Fibroblast of pulmonary artery (primary cell): ENCODE measurements at places on chromosomes 6 and 20.

- no peak for DNase-seq
Measured at GRCh38 chr20:20386192-20386591, 18.3 kb downstream of the INSM1 start.

GRCh38 chr20:50165684-50166554, 12.4 kb upstream of the PEDS1 start:
- peak; percentile 100 for DNase-seq

DNA sequence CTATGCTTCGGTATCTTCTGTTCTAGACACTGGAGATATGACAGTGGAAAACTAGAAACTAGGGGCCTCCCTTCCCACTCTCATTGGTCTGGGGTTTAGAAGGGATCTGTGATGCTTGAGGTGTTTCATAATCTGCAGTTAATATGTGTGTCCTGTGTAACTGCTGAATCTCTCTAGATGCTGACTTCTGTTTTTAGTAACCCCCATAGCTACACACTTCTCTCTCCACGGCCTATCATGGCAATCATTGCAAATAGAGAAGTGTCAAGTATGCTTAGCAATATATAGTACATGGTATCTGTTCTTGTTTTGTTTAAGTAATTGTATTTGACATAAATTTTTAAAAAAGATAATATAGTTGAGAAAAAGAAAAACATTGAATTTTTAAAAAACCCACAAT, 394.6 kb upstream of the MMS22L start:
- DNase-seq: no peak

DNA sequence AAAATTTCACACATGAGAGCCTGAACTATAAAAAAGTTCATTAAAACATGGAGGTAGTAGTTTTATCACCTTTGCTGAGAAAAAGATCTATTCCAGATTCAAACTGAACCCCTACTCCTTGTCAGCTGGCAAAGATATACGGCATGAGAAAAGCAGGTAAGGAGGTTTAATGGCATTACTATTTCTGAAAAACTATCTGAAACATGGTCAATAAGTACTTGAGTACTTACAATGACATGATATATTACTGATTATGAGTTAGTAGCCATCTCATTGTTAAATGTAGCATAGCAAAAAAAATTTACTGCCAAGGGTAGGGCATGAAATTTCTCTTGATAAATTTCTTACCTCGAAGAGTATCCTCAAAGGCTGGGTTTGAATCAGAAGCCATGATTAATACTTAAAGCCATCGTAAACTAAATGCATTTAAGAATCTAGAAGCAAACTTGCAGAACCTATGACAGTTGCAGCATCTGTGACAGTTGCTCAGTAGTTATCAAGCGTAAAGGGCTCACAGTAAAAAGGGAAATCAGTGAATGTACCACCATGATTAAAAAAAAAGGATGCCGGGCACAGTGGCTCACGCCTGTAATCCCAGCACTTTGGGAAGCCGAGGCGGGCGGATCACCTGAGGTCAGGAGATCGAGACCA, 8.7 kb downstream of the SLC17A5 start:
- no peak for DNase-seq

GRCh38 chr6:56230976-56231566, 16.3 kb downstream of the COL21A1 start:
- DNase-seq: no peak

DNA sequence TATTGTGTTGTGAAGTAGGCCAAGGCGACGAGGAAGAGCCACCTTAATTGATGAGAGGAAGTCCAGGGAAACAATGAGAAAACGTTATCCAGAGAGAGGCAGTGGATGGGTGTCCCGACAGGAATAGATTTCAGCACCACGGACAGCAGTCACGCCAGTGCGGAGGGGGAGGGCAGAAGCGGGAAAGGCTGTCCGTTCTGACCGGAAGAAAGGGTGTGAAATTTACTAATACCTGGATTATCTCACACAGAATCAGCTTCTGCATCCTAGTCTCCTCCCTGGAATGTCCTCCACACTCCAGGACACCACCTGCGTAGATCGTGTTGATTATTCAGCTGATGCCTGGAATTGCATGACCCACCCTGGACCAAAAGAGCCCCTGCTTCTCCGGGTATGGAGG, 7.4 kb upstream of the BPIFA3 start:
- DNase-seq: peak; percentile 66

GRCh38 chr20:1997483-1998192, 3.8 kb upstream of the PDYN start:
- no peak for DNase-seq

DNA sequence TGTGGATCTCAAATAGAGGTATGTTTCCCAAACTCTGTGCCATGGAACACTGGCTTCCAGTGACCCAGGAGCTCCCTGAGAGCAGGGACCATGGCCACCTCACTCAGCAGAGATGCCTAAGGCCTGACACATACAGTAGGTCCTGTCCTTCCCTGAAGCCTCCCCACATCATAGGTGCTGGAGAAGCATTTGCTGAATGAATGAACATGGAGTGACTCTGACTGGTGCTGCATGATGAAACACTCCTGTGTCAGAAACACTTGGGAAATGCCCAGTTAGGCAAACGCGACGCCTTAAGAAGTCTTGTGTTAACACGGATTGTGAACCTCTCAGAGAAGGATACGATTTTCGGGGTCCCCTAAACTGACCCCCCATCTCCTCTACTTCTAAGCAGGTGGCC, 14.3 kb downstream of the SLA2 start:
- DNase-seq: no peak

DNA sequence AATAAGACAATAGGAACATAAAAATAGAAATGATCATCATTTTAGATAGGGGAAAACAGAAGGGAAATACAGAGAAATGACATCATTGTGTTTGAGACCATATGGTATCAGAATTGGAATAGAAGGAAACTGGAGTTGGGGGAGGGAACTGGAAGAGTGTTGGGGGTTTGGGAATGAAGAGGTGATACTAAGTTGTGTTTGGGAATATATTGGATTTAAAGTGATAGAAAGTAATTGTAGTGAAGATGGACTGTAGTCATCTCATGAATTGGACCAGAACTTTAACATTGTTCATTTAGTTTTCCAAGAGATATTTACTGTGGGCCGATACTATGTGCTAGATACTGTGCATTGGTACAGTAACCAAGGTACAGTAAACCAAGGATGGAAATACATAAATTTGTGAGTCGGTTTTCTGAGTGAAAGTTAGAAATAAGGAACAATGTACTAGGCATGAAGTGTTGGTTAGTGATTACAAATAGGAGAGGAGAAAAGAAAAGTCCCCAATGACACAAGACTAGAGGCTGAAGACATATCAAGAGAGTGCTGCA, 32.3 kb downstream of the KCNQ5 start:
- DNase-seq: no peak

DNA sequence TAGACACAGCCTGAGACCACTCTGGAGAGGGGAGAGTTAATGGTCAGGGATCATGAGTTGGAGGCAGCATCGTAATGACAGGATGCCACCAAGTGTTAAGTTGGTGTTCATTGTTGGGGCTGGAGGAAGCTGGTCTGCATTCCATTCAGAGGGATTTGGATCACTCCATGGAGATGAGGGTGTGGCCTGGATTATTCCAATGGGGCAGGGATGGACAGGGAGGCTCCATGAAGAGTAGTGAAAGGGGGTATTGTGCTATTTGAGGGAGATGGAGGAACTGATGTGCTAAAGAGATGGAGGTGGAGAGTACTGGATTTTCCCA, 1.1 kb downstream of the SAPCD1 start:
- DNase-seq: peak; percentile 54

GRCh38 chr20:61433176-61433575, 181.1 kb downstream of the CDH4 start:
- no peak for DNase-seq

DNA sequence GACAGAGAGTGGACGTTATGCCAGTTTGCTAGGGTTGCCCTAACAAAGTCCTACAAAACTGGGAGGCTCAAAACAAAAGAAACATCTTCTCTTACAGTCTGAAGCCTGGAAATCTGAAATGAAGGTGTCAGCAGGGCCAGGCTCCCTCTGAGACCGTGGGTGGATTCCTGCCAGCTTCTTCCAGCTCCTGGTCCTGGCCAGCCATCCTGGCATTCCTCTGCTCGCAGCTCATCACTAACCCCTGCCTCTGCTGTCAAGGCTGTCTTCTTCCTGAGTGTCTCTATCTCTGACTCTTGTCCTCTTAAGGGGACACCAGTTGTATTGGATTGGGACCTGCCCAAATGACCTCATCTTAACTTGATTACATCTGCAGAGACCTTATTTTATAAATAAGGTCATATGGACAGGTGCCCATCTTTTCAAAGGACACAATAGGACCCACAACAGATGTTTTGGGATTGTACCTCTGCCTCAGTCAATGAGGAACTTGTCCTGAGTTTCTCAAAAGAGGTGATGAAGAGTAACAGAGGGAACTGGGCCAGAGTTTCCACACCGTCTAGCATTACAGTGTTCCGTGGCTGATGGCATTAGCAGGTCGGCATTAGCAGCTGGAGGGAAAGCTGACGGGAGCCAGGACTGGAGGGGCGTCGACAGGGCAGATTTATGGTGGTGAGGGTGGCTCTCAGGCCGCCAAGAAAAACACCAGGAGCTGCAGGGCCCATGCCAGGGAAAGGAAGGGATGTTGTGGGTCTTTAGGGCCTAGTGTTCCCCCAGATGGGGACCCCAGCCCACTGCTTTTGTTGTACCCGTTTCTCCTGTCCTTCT, 157.3 kb downstream of the TBXT start:
- DNase-seq: no peak

DNA sequence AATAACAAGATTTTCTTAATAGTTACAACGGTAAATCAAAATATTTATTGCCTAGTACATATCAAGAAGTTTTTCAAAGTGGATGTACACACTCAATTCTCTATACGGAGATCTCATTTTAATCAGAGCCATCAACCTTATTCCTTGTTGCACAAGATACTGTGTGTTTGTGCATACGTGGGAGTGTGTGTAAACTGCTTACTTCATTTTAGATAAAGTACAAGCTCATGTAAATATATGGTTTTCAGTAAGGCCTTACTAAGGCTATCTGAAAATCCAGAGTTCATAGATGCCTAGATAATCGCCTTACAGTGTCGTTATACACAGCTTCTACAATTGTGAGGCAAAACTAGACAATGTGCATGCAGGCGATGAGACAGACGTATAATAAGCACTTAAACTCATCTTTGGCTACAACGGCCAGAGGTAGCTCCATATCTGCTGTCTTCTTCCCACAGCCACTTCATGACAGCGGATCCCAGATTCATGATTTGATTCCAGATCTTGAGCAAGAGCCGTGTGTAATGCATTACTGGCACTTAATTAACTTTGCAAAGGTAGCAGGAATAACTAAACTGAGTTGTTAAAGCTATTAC, 2.5 kb downstream of the PERP start:
- no peak for DNase-seq

- DNase-seq: peak; percentile 93
Measured at GRCh38 chr6:37077905-37078296, 72.4 kb downstream of the FGD2 start.

GRCh38 chr6:134447423-134447822, 129.5 kb upstream of the SGK1 start:
- peak; percentile 81 for DNase-seq

DNA sequence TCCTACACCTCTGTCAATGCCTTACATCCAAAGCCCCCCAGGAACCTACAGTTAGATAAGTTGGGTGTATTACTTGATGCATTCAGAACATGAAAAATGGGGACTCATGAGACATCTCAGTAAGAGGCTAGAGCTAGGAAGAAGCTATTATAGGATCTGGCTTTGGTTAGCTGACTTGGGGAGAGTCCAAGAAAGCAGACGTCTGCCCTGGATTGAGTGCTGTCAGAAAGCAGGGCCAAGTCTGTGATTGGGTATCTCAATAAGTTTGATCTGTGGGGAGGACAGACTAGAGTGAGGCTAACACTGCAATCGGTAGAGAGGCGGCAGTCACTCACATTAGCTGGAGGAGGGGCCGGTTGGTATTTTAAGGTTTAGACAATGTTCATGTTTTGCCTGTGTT, 79.4 kb upstream of the LRFN2 start:
- DNase-seq: no peak

- peak; percentile 94 for DNase-seq
Measured at GRCh38 chr20:38196592-38196991, 31.5 kb upstream of the TGM2 start.

GRCh38 chr6:37657112-37657886, 40.4 kb downstream of the MDGA1 start:
- no peak for DNase-seq
